ENCODE measurements at places on chromosomes 4 and X.

DNA sequence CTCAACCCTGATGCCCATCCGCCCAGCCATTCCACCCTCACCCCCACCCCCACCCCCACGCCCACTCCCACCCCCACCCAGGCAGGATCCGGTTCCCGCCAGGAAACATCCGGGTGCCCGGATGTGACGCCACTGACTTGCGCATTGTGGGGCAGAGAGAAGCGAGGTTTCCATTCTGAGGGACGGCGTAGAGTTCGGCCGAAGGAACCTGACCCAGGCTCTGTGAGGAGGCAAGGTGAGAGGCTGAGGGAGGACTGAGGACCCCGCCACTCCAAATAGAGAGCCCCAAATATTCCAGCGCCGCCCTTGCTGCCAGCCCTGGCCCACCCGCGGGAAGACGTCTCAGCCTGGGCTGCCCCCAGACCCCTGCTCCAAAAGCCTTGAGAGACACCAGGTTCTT lies at the start of gene MAGEA1:
Gene MAGEA1, plus strand, starts transcription at position 154 of the 400 bp plus-strand sequence. CDS start 3,106 bp downstream, outside the sequence.
- no peak for DNase-seq

GRCh38 chr4:94334476-94334875 lies 8.2 kb downstream of the HPGDS start:
- DNase-seq = no peak

DNA sequence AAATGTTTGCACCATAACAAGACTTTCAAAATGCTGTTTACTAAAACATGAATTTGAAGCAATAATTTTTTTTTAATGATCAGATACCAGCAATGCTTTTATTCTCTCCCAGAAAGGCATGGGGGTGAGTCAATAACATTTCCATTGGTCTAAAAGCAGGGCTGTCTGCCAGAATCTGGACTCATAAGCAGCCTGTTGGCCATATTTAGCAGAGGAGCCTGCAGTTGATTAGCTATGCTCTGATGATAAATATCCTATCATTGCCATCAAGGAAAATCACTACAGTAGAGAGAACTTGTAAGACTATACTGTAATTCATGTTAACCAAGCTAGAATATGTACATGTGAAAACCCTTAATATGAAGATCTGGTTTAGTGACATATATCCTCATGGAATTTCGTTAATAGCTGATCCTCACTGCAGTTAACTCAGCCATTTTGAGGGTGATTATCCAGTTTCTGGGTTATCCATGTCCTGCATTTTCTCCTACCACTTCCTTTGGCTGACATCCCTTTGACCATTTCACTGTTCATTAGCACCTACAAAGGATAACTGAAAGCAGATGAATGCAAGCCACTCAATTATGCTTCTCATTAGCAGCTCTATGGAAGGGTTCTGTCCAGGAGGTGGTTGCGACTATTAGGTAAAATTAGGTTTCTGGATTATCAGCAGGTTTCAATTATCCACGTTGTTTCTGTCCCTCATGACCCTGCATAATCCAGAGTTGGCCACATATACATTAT lies 72.9 kb upstream of the DIAPH2 start:
- DNase-seq = no peak

GRCh38 chrX:104564921-104565703 lies 887 bp upstream of the IL1RAPL2 start:
- DNase-seq = no peak

- DNase-seq = no peak
Measured at GRCh38 chr4:105970371-105970770, 75.1 kb downstream of the NPNT start.

DNA sequence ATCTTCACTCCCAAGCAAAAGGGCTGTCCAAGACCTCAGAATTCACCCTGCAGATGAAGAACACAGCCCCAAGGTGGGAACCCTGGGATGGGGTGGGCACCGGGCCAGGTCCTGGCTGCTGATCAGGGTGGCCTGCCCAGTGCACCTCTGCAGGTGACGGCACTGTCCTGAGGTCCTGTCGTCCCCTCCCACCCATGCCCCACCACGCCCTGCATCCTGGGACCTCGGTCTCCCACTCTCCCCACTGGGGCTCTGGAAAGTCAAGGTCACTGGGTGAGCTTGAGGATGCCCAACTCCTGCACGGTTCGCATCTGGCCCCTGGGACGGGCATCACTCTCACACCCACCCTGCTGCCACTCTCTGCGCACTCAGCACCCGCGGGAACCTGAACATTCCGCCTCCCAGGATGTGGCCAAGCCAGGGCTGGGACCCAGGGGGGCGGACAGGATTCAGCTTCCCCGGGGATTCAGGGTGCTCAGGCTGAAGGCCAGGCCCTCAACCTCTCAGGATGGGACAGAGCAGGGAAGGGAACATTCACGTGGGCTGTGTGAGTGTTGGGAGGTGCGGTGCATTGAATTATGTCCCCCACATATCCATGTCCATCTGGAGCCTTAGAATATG lies 115.9 kb downstream of the CPZ start:
- no peak for DNase-seq

GRCh38 chr4:71369536-71369935 lies 30.7 kb downstream of the SLC4A4 start:
- no peak for DNase-seq

- DNase-seq = no peak
Measured at GRCh38 chr4:147409350-147409749, 71.5 kb upstream of the EDNRA start.

DNA sequence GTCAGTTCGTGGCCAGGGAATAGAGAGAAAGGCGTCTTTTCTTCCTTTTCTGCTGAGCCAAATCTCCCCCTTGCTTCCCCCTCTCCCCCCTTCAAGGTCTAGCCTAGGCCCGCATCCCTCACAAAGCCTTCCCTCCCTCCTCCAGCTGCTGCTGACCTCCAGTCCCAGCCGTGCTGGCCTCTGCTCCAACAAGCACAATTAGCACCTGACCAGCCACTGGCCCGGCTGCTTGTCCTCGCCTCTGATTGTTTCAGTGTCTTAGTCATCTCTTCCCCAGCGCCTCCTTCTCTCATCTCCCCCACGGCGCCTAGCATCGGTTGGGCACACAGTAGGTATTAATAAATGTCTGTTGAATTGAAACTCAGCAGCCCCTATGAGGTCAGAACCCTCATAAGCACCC lies 4.2 kb downstream of the ELF4 start:
- no peak for DNase-seq

DNA sequence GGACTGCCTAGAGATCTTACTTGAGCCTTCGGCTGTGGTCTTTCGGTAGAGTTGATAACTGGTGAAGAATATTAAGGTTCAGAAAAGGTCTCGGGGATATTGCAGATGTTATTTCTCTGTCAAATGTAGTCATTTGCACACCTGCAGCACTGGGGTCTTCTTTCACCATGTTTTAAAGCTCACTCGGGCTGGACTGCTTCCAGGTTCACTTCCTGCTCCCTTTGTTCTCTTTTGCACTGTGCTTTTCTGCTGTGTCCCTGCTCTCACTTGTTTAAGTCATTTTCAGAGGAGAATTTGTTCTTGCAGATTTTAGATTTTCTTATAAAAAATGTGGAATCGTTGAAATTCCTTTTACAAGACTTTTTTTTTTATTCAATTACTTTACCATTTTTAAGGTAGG lies 68.5 kb downstream of the BMPR1B start:
- DNase-seq = no peak

GRCh38 chrX:19446397-19446796 lies 68.9 kb downstream of the MAP3K15 start:
- no peak for DNase-seq

DNA sequence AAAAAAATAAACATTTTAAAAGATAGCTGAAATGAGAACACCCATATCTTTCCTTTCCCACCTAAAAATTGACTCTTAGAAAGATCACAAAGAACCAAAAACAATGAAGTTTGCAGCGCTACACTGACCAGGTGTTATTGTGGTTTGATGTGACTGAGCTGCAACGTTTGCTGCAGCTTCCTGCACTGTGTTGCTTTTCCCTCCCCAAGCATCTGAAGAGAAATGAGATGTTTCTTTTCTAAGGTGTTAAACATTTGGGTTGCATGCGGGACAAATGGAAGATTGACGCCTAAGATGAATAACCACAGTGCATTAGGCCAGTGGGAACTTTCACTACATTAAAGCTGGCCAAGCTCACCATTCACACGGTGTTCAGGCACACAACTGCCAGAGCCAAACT lies 8.9 kb downstream of the LEF1 start:
- no peak for DNase-seq

- DNase-seq = no peak
Measured at GRCh38 chr4:160350944-160351343, 1248.1 kb downstream of the RAPGEF2 start.

DNA sequence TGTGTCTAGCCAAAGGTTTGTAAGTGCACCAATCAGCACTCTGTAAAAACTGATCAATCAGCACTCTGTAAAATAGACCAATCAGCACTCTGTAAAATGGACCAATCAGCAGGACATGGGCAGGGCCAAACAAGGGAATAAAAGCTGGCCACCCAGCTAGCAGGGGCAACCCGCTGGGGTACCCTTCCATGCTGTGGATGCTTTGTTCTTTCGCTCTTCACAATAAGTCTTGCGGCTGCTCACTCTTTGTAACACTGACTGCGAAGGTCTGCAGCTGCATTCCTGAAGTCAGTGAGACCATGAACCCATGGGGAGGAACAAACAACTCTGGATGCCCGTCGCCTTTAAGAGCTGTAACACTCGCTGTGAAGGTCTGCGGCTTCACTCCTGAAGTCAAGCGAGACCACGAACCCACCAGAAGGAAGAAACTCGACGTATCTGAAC lies 14.3 kb downstream of the HNRNPDL start:
- DNase-seq = no peak

DNA sequence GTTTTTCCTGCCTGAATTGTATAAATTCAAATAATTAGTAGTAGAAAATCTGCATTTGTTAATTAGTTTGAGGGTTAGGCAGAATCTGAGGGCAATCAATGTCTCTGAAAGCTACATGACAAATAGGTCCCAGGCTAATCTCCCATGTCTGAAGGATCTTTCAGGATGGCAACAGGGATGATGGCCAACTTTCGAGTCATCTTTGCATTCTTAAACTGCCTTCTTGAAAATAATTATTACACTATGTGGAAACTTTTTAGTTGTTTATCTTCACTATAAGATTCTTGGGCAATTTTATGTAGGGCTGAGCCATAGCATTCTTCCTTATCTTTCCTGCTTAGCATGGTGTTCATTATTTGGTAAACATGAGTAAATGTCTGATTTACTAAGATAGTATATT lies 490.3 kb upstream of the EPHA5 start:
- DNase-seq = no peak

Measured in DMS 273 treated with DMSO at 0.1 percent for 48 hours (cell line).